Esophagus muscularis mucosa (tissue), 4 donors: ENCODE measurements at places on chromosomes 3 and 15. TPM values are rescaled to one million over a fixed set of nuclear protein-coding genes. Genes with fewer than 3 reads are reported as not detected.
A peak's percentile ranks its signal among the peaks of the same experiment; 100 is the strongest.

- DNase-seq: no peak
Measured at GRCh38 chr3:172303941-172304558, 144.2 kb downstream of the GHSR start.

GRCh38 chr3:123723070-123723469 is 138.2 kb upstream of the HACD2 start:
- no peak for DNase-seq

DNA sequence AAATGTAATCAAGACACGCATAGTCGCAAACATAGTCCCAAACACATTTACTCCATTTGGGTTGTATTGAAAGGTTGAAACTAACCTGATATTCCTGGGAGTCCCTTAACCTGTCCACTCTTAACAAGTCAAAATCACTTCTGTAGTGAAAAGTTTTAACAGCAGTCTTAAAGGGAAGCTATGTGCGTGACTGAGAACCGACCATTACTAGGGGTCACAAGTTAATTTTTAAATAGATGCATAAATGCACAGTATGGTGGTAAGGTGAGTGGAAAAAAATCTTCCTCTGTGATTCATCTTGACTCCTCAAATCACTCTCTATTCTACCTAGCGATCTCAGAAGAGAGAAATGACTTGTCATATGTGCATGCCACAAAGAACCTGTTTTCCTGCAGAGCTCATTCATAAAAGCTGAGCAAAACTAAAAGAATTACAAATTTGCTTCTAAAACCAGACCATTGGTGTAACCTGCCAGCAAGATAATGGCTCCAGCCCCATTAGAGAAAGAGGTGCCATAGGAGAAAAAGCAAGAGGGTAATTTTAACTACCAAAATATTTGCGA is 4.8 kb downstream of the GPR15 start:
- no peak for DNase-seq

DNA sequence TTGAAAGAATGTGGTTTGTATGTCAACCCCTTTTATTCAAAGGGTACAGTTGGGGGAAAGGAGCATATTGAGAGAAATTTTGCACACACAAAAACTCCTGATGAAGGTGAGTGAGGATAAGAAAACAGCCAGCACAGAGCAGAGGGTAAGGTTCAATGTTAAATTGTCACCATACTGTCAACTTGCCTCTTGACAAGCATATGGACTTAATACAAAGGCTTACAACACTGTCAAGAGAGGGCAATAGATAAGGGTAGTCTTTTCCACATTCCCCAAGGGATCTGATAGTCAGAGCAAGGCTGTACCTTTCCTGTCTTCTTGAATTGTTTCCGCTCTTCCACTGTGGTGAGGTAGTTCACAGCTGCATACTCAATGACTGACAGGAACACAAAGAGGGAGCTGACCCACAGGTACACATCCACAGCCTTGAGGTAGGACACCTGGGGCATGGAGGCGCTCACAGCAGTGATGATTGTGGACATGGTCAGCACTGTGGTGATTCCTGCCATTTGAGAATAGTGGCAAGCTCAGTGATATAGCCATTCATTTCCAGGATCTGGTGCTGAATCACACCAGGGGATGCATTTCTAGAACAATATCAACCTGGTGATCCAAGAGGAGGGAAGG is 20.4 kb upstream of the RIOX2 start:
- DNase-seq: no peak

GRCh38 chr3:98732286-98733052 is 30.7 kb upstream of the ST3GAL6 start:
- DNase-seq: no peak

- DNase-seq: no peak
Measured at GRCh38 chr15:81297147-81297572, 26.8 kb downstream of the STARD5 start.

DNA sequence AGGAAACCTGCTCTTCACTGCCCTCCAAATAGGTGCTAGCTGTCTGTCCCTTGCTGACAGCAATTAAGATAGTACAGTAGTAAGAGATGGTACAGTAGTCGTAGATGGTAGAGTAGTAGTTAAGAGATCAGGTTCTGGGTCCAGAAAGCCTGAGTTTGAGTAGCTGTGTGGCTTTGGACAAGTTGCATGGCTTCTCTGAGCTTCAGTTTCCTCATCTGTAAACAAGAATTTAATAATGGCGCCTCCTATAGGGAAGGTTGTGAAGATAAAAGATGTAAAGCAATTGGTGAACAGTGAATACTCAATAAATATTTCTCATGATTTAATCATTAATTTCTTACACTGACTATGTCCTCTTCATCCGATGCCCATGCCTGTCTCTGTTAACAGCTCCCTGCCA is 86.9 kb upstream of the BCL6 start:
- no peak for DNase-seq

- DNase-seq: peak; percentile 95
Measured at GRCh38 chr15:50876989-50877360, 31.5 kb upstream of the AP4E1 start.

DNA sequence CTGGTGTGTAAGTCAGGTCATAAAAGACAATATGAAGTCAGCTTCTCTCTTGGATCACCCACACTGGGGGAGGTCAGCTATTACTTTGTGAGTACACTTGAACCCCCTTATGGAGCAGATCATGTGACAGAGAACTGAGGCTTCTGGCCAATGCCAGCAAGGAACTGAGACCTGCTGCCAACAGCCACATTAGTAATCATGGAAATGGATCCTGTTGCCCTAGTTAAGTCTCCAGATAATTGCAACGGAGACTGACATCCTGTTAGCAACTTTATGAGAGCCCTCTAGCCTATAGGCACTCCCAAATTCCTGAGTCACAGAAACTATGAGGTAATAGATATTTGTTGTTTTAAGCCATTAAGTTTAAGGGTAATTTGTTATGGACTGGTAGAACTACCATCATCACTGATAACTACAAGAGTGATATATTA is 110.4 kb upstream of the GMNC start:
- DNase-seq: no peak

- DNase-seq: peak; percentile 26
Measured at GRCh38 chr3:193396451-193397244, 18.1 kb upstream of the ATP13A5 start.

DNA sequence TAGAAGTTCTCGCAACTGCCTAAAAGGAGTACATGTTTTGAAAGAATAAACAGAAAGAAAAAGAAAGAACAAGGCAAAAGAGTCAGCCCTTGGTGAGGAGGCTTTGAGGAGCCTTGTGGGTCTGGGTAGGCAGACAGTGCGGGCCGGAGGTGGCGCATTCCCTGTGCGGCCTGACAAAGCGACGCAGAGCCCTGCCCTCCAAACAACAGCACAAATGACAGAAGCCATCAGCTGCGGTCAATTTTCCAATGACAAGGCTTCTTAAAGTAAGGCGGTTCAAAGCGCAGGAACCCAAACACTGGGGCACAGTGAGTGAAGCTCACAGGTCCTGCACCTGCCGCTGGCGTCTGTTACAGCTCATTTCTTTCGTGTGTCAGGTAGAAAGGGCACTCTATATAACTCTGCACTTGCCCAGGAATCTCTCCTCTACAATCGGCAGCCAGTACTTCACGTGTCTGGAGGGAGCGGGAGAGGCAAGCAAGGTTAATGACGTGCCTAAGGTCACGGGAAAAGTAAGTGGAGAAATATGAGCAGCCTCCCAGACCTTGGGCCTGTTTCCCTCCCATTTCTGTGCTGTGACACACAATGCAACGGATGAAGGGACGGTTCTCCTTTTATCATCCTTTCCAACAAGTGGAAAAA is 178.1 kb downstream of the OPA1 start:
- peak; percentile 72 for DNase-seq

GRCh38 chr3:187719628-187720336 is 17.4 kb upstream of the RTP2 start:
- no peak for DNase-seq

GRCh38 chr3:12831301-12831866 is 10.0 kb downstream of the RPL32 start:
- no peak for DNase-seq

GRCh38 chr3:107220538-107220937 is 156.7 kb upstream of the CCDC54 start:
- DNase-seq: no peak

- DNase-seq: no peak
Measured at GRCh38 chr3:116259984-116260383, 185.3 kb downstream of the LSAMP start.

GRCh38 chr3:133828576-133829309 is 23.1 kb downstream of the SRPRB start:
- peak; percentile 83 for DNase-seq

DNA sequence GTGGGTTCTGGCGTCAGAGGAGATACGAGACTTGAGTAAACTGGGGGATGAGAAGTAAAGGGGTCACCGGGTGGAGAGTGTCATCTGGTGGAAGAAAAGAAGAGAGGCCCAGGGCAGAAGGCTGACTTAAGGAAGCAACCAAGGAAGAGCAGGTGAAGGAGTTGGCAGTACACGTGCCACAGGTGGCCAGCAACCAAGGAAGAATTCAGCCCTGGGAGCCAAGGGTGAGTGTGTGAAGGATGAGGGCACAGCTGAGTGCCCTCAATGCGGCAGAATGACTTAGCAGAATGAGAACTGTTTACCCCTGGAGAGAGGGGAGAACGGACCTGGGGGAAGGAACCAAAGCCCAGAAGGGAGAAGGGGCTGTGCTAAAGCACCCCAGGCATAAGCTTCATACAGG is 71.3 kb downstream of the WHAMM start:
- no peak for DNase-seq

GRCh38 chr15:90154861-90155626 is 46.1 kb upstream of the SEMA4B start:
- no peak for DNase-seq

DNA sequence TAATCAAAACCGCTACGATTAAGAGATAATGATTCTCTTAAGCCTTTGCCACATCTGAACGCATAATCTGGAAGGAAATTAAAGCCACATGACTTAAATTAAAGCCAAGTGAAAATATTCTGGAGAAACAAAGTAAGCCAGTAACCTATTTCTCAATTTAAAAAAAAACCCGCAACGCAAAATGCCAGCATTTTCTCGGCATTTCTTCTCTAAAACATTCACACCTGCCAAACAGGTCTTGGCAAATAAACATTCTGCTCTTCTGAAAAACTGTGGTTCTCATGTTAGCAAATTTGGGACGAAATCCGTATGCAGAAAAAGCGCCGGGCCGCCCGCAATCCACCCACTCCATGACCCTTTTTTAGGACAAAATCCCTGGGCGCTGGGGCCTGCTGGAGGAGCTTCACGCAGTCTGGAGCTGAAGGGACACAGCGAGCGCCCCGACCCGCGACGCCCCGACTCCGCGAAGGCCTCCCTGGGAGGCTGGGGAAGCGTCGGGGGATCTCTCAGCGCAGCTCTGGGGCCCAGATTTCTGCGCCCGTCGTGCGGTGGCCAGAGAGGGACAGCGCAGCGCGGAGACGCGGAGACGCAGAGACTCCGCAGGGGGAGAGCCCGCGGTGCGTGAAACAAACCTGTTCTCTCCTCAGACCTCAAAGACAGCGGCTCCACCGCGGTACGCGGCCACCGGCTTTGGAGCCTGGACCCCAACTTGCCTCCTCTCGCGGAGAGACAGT is 471 bp downstream of the NKIRAS1 start:
- no peak for DNase-seq

DNA sequence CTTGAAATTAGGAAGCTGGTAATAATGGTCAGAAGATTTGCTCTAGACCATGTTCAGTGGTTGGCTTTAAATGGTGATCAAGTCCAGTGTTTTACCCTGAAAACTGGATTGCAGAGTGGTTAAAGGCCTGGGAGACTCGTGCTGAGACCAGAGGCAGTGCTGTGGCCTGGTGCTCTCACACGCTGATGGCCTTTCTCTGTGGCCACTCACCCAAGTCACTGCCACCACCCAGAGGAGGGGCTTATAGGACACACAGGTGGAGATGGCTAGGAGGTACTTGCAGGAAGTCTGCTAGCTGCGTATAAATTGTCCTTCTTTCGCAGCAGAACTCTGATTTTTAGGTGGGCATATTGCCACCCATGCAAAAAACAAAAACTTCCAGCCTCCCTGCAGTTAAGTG is 6.2 kb upstream of the EHD4 start:
- no peak for DNase-seq

DNA sequence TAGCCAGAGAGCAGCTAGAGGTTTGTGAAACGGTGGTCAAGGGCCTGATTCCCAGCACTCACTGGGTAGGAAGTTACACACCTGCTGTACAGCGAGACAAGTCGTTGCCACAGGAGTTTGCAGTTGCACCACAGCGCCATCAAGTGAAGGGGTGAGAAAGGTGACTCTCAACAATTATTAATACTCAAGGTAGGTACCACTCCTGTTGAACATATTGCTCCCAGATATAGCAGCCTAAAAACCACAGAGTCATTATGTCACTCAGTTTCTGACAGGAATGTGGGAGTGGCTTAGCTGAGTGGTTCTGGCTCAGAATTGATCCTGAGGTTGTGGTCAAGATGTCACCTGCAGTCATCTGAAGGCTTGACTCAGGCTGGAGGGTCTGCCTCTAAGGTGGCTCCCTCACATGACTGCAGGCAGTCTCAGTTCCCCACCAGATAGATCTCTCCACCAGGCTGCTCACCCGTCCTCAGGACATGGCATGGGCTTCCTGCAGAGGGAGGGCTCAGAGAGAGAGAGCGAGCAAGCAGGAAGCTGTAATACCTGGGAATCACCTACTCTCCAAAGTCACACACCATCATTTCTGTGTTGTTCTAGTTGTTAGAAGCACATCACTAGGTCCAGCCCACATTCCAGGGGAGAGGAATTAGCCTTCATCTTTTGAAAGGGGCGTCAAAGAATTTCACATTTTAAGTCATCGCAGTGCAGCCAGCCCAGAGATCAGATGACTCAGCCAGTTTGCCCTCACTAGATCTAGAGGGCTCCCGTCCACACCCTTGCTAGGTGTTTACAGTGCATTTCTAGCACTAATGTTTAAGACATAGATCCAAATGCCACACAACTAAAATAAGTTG is 17.0 kb upstream of the ANO10 start:
- no peak for DNase-seq

DNA sequence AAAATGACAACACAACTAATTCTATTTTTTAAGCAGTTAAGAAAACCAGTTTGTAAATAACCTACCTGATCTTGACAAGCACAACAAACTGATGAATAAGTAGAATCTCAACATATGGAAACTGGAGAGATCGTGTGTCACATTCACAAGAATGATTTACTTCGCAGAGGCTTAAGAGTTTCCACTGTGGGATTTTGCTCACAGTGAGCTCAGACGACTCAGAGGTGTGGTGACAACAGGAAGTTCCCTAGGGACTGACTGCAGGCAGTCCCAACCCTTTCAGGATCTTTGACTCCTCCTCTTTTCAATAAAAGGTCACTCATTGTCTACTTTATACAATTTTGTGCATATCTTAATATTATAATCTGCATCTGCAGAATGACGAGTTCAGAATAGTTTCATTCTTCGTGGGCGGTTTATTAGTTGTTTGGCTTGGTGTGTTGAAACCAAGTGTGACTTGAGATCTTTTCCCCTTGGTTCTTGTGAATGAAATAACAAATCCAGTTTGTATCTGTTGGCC is at the start of gene LIPH:
LIPH (minus strand) TSS at position 231 of the 520 bp plus-strand sequence; CDS start at position 114, 117 bp downstream.
- no peak for DNase-seq

Gene DISP2
- total RNA-seq: 0.13 TPM

Gene ISLR
- 75.6 TPM for total RNA-seq

Gene CLRN1
- total RNA-seq: not detected

Gene ST8SIA2
- not detected for total RNA-seq

Gene ATG3
- total RNA-seq: 41.3 TPM

Gene GALNT15
- 146 TPM for total RNA-seq

Gene PP2D1
- not detected for total RNA-seq

Gene MASP1
- 3.5 TPM for total RNA-seq

Gene CFAP100
- total RNA-seq: not detected

Gene TIMP4
- 24.1 TPM for total RNA-seq

Gene LSAMP
- total RNA-seq: 3.0 TPM

Gene NBEAL2
- 16.6 TPM for total RNA-seq

Gene STRIT1
- total RNA-seq: not detected

Gene ACKR2
- 2.5 TPM for total RNA-seq

Gene TMC3
- 0.42 TPM for total RNA-seq
